ENCODE measurements at places on chromosomes 1 and 21. TPM values are rescaled to one million over a fixed set of nuclear protein-coding genes. Genes with fewer than 3 reads are reported as not detected.

Gene HLX
- 2.0 TPM for total RNA-seq

Gene DIO1
- total RNA-seq = not detected

Gene CELA2A
- not detected for total RNA-seq

Gene CLCA4
- not detected for total RNA-seq

Gene TMCC2
- 5.8 TPM for total RNA-seq

Gene TMPRSS3
- total RNA-seq = 91.9 TPM

Gene TMEM82
- total RNA-seq = 0.49 TPM

Gene FBXO28
- 19.7 TPM for total RNA-seq

Gene PRAMEF11
- not detected for total RNA-seq

Gene PDC
- not detected for total RNA-seq

Gene AGRN
- 69.0 TPM for total RNA-seq

Gene C1QC
- not detected for total RNA-seq

Gene GABRD
- not detected for total RNA-seq

Gene PGLYRP3
- not detected for total RNA-seq

Gene MX2
- 30.1 TPM for total RNA-seq

Gene OR2L5
- 0.16 TPM for total RNA-seq

Gene TLCD4
- 0.21 TPM for total RNA-seq

Gene MROH9
- not detected for total RNA-seq

Gene ICOSLG
- 2.6 TPM for total RNA-seq

Gene TTLL7
- total RNA-seq = 4.1 TPM

Gene SPRR2A
- total RNA-seq = not detected

Gene RHBDL2
- total RNA-seq = not detected

Gene SPRR4
- total RNA-seq = not detected

Gene ARHGAP30
- total RNA-seq = 192 TPM

Gene FAM163A
- not detected for total RNA-seq

Gene NR1I3
- total RNA-seq = not detected

Gene CYP2J2
- total RNA-seq = 0.82 TPM

Gene DNALI1
- 0.81 TPM for total RNA-seq

Gene NASP
- total RNA-seq = 214 TPM

Gene RO60
- 85.2 TPM for total RNA-seq

Gene OR2AK2
- total RNA-seq = not detected

Gene B3GALT2
- total RNA-seq = 0.10 TPM

Gene CRABP2
- 2.5 TPM for total RNA-seq

Gene HCRTR1
- total RNA-seq = not detected

Gene VASH2
- total RNA-seq = 0.62 TPM

Gene TNFRSF1B
- total RNA-seq = 95.4 TPM

Gene PTAFR
- total RNA-seq = 0.12 TPM

Gene PADI3
- total RNA-seq = not detected

Gene TGFBR3
- total RNA-seq = 8.1 TPM

Gene SELENOF
- total RNA-seq = 149 TPM

Gene MFAP2
- total RNA-seq = 0.67 TPM

Gene AMPD1
- total RNA-seq = 0.17 TPM
